BE2C (cell line): ENCODE measurements at places on chromosomes 6 and 20.

- DNase-seq = peak; percentile 21
Observed at GRCh38 chr6:63817492-63818050, 182.0 kb downstream of the PHF3 start.

GRCh38 chr6:162736961-162737360 lies 9.2 kb downstream of the PACRG start:
- no peak for DNase-seq

GRCh38 chr6:152343735-152344360 lies 293.3 kb downstream of the SYNE1 start:
- no peak for DNase-seq

- no peak for DNase-seq
Observed at GRCh38 chr6:107398001-107398400, 61.4 kb downstream of the PDSS2 start.

DNA sequence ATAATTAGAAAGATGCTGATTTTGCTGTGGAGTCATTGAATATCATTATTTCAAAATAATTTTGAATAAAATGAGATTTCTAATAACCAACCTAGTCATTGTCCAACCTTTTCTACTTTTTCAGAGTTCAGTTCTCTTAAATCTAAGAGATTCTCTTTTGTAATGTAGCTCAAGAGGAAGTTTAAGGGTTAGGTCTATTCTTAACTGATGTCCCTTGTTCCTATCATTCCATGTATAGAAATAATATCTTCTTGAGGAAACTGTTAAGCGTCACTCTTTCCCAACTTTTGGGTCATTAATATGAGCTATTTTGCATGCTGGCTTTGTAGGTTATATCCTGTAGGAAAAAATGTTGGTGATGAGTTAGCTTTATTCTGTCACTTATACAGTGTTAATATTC lies 27.0 kb downstream of the RNF144B start:
- no peak for DNase-seq

DNA sequence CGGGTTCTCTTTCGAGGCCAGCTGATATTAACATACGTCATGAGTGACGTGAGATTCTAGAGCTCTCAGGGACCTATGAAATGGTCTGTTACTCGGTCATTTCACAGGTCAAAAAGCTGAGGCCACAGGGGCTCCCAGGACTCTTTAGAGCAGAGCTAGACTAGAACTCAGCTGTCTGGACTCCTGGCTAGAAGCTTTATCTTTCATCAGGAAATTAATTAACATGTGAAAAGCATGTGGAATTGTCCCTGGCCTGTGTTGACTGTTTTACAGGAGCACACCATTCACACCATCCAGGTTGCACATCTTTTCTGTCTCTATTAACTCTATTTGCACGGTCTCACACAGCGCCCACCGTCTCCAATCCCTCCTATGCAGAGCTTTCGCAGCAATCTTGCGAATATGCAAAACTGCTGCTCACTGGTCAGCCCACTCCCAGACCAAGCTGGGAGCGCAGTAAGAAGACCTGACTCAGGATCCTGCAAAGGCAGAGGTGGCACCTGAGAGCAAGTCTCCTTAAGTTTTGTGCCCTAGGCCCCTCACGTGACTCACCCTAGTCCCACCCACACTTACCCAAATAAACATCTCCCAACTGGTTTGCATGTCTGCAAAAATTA lies 522.5 kb downstream of the CD83 start:
- DNase-seq = no peak

GRCh38 chr20:47099825-47100441 lies 205.3 kb downstream of the EYA2 start:
- DNase-seq = no peak

- no peak for DNase-seq
Observed at GRCh38 chr6:21886542-21887151, 293.1 kb downstream of the SOX4 start.

DNA sequence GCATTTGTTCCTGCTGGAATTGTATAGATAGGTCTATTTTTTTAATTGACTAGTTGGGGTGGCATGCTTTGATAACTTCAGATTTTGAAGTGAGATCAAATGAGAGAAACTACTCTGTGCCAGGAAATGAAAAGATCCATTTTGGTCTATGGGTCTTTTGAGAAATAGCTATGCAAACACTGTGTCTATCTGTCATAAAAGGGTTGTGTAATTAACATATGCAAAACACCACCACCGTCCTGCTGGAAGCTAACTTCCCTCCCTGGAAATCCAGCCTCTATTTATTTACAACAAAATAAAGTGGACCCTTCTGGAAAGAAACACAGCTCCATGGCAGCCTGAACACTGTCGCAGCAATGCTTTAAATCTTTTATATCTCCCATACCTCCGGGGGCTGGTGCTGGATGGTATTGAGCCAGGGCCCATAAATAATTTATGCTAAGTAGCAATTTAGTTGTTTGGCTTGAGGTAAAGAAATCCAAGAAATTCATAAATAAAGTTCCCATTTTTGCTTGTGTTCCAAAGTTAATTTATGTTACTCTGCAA lies 244.2 kb upstream of the POU3F2 start:
- DNase-seq = no peak

DNA sequence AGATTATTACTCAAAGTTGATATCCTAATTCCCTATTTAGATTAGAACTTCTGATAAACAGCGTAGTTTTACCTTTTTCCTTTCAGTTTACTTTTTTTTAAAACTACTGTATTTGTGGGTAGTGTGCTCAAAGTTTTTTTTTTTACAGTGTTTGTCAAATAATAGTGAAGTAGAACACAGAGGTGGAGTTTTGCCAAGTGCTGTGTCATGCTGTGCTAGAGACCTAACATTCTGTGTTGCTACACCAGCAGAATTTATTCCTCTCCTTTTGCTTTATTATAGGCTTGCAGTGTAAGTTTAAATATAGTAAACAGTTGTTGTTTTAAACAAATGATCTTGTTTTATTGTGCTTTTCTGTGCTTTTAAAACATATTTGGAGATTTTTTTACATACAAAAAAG lies 125.4 kb downstream of the HIVEP1 start:
- no peak for DNase-seq

DNA sequence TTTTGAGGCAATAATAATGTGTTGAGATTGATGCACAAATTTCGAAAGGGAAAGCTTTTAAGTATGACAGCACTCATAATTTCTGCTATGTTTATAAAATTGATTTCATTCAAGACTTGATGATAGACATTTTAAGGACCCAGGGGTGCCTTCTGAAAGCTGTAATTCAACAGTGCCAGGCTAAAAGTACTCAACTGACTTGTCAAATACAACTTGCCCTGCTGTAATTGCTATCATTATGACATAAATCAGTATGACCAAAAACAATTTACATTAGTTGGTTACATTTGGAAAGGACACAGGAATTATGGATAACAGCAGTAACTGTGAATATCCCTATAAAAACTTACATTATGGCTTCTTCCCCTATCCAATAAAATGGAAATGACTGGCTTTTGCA lies 178.9 kb downstream of the MMUT start:
- DNase-seq = no peak

- DNase-seq = no peak
Observed at GRCh38 chr6:41288030-41288753, 1.7 kb upstream of the TREM1 start.

- no peak for DNase-seq
Observed at GRCh38 chr20:62181808-62182207, 1.0 kb upstream of the MTG2 start.

DNA sequence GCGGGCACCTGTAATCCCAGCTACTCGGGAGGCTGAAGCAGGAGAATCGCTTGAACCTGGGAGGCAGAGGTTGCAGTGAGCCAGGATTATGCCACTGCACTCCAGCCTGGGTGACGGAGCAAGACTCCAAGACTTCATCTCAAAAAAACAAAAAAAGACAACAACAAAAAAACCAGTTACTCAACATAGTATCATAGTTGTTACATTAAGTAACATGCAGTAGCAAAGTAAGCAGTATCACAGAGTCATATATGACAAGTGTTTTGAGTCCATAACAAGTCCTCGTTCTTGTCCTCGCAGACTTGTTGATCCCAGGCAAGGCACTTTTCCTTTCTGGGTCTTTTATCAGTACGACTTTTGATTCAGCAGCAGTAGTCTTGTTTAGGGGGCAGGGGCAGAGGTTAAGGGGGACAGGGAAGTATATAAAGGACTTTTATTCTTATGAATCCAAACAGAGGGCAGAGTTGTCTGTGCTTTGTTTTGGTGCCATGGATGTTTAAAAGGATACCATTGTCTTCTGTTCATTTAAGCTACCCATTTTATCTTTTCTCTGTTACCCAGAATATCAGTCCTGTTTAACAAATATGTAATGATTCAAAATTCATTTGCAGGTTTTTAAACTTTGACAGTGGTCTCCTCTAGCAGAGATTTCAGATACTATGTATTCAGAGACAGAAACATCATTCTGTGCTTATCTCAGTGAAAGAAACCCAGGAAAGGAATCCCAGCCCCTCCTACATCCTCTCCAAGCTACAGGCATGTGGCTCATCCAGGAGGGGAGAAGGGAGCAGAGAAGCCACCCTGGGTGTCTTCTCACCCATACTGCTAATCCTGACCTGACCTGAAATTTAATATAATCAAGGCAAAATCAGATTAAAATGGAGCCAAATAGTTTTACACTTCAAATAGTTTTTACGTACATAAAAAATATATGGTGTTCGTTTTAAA lies 137.9 kb upstream of the EDN1 start:
- no peak for DNase-seq

GRCh38 chr6:159036673-159037072 lies 8.1 kb downstream of the TAGAP start:
- no peak for DNase-seq

- DNase-seq = no peak
Observed at GRCh38 chr6:106870069-106870468, 104.5 kb downstream of the CD24 start.

GRCh38 chr20:50611128-50611810 lies 80.1 kb downstream of the RIPOR3 start:
- DNase-seq = no peak

DNA sequence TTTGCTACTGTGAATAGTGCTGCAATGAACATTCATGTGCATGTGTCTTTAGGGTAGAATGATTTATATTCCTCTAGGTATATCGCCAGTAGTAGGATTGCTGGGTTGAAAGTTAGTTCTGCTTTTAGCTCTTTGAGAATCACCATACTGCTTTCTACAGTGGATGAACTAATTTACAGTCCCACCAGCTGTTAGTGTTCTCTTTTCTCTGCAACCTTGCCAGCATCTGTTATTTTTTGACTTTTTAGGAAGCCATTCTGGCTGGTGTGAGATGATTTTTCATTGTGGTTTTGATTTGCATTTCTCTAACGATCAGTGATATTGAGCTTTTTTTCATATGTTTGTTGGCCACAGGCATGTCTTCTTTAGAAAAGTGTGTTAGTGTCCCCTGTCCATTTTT lies 40.0 kb downstream of the PLG start:
- no peak for DNase-seq

- no peak for DNase-seq
Observed at GRCh38 chr6:163137398-163137881, 277.1 kb upstream of the QKI start.

GRCh38 chr6:109081516-109082187 lies 13.0 kb downstream of the SESN1 start:
- no peak for DNase-seq

- DNase-seq = no peak
Observed at GRCh38 chr6:37731371-37731770, 33.7 kb upstream of the MDGA1 start.

- DNase-seq = no peak
Observed at GRCh38 chr6:138618168-138618567, 118.9 kb upstream of the NHSL1 start.

GRCh38 chr6:151400473-151400872 lies 9.1 kb upstream of the ZBTB2 start:
- no peak for DNase-seq

- no peak for DNase-seq
Observed at GRCh38 chr20:53500651-53501050, 93.0 kb downstream of the ZNF217 start.

DNA sequence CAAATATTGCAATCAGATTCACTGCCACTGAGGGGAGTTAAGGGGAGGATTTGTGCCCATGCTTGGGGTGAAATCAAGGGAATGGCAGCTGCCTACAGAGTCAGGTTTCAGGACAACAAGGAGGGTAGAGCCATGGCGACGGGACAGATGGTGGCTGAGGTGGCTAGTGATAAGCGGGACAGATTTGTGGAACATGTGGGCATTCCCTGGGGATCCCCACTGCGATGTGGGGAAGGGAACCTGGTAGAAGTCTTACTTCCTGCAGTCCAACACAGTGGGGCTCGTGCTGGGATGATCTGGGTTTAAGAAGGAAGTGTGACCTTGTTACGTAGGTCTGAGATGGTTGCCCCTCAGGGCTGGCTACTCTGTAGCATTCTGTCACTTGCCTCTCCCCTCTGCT lies 292.0 kb upstream of the JARID2 start:
- peak; percentile 11 for DNase-seq

GRCh38 chr20:63101781-63102720 lies 95.3 kb upstream of the BHLHE23 start:
- DNase-seq = peak; percentile 25

DNA sequence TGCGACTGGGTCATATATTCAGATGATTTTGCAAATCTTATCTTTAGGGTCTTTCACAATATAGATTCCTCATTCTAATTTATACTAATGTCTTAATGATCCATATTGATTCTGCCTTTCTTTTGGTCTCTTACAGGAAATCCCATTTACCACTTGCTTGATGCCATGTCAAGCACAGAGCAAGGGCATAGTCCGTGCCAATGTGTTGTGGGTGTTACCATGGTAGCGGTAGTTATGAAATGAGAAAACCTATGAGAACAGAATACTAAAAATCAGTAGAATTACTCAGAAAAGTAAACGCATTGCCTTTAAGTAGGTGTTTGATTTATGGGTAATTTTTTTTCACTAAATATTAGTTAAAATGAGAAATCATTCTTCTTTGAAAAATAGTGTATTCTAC lies 153.9 kb upstream of the RAB32 start:
- no peak for DNase-seq

DNA sequence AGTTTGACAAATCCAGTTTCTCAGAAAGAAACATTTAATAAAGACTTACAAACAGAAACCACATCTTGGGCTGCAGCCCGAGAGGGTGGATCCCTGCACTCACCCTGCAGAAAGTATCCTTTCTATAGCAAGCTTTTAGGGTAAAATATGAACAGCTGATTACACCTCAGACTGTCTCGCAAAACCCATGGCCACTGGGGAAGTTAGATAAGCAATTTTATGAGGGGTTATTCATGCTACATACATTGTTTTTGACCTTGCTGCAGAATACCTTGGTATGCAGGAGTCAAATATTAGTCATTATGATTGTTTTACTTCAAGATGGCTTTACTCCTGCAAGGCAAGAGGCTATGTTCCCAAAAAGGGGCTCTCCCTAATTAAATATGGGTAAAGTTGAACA lies 126.9 kb downstream of the OR2B2 start:
- no peak for DNase-seq
